ENCODE measurements at places on chromosomes 2 and 18.

DNA sequence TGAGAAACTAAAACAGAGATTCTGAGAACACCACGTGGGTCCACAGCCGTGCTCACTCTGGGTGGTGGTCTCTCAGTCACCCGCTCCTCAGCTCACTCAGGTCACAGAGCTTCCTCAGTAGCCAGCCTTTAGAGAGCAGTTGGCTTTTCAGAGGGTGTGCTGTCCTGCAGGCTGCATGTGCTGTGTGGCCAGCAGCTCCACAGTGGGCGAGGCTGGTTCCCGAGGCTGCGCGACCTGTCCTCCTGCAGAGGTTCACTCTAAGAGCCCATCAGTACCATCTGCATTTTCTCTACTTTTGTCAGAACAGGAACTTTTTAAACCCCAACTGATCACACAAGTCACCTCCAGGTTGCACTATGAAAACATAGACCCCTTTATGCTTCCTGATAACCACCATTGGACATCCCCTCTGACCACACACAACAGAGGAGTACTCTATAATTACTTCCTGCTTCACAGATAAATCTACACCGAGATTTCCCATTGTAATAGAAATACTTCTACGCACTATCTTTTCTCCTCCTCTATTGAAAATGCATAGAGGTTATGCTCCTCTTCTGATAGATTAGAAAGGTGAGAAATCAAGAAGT is 93.1 kb downstream of the GYPC start:
- no peak for DNase-seq

GRCh38 chr2:100919316-100919715 is 82.8 kb upstream of the RPL31 start:
- no peak for DNase-seq

DNA sequence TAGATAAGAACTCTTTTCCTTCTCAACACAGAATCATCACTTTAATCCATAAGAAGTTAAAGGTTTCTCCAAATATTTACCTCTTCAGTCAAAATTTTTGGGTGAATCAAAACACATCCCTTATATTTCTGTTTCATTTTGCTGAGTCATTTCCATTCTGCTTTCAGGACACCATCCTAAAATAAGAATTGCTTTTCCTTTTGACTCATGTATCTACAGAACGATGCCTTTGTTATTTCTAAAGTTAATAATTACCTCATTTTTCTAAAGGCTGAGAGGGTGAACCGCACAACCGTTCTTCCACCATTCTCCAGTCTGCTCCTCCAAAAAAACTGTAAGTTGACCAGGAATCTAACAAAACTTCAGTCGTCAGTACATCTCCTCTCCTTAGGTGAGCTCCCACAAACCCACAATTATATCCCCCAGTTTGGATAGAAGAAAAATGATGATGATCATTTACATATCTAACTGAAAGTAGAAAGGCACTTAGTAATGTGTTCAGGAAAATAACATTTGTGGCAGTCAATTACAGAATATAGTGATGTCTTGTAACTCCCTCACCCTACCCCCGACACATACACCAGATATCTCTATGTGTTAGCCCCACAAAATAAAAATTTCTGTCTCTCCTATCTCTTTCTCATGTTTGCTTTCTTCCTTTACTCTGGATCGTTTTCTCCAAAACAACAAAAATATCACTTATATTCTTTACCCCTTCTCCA is 162.5 kb downstream of the RAD51AP2 start:
- DNase-seq, result no peak

- no peak for DNase-seq
Measured at GRCh38 chr2:40445467-40445866, 6.4 kb downstream of the SLC8A1 start.

DNA sequence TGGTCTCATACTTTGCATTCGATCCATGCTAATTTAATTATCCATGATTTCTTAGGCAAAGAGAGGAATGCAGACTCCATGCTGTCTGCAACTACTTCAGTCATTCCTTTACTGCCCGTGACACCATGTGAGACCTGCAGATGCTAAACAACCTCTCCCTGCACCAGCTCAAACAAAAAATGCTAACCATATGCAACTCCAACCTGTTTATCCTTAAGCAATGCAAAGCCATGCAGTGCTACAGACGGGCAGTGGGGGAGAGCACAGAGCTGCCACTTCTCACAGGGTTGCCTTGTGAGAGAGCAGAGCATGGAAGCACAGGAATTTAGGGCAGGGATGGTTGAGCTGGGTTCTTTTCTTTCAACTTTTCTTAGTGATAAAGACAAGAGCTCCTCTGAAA is 74.9 kb upstream of the KLHL14 start:
- DNase-seq, result no peak

DNA sequence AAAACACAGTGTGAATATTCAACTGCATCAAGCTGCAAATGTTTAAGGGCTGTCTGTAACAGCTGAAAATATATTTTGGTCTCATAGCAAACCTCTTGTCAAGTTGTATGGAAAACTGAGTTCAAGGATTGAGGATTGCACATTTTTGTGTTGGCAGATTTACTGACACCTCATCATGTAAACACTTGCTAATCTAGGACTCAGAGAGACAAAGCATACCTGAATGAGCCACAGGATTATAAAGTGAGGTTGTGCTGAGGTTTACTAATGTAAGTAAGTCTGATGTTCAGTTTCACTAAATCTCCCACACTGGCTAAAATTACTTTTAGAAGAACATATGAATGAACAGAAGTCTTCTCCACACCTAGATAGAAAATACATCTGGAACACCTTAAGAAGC is 1993.1 kb upstream of the CELF4 start:
- no peak for DNase-seq

- DNase-seq, result no peak
Measured at GRCh38 chr2:220560192-220560591, 932.8 kb downstream of the SLC4A3 start.

- no peak for DNase-seq
Measured at GRCh38 chr18:25134861-25135260, 217.1 kb downstream of the ZNF521 start.

- DNase-seq, result no peak
Measured at GRCh38 chr2:107687073-107687472, 139.6 kb upstream of the RGPD4 start.

DNA sequence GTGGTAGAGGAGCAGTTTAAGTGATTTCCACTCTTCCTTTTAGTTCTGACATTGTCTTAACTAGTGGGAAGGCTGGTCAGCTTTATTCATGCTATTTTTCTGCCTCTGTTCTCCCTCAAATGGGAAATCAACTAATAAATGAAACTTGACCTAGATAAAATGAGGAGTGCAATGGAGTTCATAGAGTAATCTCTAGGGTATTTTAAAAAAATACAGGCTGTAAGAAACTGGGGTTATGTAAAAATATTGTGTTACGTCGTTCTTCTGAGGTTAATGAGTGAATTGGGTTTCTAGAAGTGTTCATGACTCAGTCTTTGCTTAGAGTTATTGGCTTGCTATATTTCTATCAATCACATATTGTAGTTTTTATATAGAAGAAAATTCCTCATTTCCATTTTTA is 734.5 kb downstream of the MBD2 start:
- no peak for DNase-seq

DNA sequence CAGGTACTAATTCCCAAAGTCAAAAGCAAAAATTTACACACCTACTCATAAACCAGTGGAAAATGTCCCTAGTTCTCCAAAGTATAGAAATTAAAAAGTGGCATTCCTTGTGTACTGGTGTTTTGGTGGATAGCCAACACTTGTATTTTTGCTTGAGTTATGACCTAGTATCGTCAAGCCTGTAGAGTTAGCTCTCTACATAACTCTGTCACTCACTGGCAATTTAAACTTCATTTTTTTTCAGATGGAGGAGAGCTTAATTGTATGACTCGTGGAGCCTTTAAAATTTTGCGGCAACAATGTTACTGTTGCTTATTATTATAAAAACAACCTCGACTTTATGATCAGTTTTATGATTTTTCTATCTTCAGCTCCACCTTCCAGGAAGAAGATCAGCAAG is 58.7 kb downstream of the ITGB6 start:
- no peak for DNase-seq

- DNase-seq, result no peak
Measured at GRCh38 chr2:147051814-147052213, 793.0 kb upstream of the ACVR2A start.

GRCh38 chr2:200812122-200813022 is 662 bp downstream of the BZW1 start:
- peak; percentile 51 for DNase-seq

DNA sequence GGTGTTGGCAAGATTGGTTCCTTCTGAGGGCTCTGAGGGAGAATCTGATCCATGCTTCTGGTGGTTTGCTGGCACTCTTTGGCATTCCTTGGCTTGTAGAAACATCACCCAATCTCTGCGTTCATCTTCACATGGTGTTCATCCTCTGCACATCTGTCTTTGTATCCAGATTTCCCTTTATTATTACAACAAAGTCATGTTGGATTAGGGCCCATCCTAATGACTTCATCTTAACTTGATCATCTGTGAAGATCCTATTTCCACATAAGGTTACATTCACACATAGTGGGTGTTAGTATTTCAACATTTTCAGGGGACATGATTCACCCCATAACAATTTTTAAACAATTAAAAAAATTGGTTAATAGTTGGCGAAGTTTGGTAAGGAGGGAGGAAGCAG is 177.4 kb upstream of the CWC22 start:
- no peak for DNase-seq

- DNase-seq, result no peak
Measured at GRCh38 chr2:212549463-212549862, 10.9 kb upstream of the ERBB4 start.

DNA sequence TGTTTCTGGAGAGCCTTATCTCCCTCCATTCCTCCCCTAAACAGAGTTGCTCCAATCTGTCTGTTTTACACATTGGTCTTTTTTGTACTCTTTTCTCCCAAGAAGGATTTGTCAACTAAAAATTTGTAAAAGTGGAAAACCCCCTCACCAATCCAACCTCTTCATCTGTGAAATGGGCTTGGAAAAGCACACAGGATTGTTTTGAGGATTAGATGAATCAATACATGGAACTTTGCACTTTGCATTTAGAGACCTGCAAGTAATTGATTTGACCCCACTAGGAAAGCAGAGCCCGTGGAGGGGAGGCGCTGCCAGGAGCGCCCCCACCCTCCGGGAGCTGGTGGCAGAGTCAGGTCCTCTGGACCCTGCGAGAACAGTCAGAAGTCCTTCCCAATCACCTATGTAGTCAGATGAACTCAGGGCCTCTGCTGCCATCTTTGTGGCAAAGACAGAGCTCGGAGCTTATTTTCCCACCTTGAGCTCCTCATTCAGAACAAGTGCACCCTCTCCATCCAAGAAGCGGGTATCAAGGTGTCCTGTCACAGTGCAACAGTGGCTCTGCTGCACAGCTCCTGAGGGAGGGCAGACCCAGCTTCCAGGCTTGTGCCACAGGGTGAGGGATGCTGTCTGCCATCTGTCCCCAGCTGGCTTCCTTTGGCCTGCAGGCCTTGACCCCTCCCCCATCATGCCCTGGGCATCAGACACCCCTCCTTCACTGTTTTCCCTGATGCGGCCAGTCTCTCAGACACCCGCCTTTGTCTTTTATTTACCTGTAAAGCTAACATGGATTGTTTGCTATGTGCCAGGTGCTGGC is 1.7 kb upstream of the TMEM185B start:
- no peak for DNase-seq

DNA sequence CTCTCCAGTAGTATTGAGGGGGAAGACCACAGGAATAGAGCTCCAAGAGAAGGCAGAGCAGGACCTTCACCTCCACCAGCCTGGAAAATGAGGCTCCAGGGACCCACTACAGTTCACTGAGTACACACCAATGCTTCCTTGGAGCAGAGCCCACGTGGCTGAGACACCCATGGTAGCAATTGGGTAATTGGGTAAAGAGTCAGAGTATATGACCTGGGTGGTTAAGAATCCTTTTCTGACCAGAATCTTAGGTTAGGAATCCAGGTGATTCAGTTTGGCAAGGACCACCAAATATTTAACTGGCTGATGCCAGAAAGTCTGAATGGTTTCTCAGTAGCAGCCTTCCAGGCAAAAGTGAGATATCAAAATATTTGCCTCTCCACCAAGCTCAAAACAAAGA is 107.7 kb downstream of the MDH1 start:
- DNase-seq, result no peak

DNA sequence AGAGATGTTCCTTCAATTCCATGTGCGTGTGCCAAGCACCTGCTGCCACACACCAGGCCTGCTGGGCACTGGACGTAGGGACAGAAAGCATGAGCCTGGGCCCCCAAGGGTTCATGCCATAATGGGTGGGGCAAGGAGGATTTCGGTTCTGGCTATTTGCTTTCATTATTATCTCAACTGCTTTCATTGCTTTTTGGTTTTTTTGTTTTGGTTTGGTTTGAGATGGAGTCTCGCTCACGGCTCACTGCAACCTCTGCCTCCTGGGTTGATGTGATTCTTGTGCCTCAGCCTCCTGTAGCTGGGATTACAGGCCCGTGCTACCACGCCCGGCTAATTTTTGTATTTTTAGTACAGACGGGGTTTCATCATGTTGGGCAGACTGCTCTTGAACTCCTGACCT is 57.2 kb downstream of the SF3B1 start:
- DNase-seq, result no peak

DNA sequence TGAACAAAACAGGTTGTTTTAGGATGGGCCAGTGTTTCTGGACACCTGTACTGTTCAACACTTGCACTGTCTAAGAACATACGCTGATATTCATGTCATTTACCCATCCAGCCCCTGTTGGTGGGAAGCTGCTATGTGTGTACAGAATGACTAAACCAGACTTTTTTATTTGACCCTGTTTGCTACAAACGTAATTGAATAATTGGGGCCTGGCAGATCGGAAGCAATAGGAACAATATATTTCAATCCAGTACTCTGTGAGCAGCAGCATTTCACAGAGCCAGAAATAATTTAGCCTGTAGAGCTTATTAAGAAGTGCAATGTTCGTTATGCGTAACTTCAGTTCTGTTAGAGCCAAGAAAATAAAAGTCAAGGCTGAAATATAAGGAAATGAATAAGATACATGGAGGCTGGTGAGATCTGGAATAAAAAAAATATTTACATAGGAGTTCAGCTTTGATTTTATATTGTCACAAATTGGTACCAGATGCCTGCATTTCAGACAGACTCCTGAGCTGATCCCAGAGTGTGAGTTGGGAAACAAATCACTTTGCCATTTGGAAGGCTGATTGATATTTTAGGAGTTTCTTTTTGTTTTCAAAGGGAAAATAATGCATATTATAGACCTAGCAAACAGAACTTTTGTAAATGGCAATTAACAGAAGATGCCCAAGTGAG is 19.7 kb downstream of the CABLES1 start:
- DNase-seq, result no peak

DNA sequence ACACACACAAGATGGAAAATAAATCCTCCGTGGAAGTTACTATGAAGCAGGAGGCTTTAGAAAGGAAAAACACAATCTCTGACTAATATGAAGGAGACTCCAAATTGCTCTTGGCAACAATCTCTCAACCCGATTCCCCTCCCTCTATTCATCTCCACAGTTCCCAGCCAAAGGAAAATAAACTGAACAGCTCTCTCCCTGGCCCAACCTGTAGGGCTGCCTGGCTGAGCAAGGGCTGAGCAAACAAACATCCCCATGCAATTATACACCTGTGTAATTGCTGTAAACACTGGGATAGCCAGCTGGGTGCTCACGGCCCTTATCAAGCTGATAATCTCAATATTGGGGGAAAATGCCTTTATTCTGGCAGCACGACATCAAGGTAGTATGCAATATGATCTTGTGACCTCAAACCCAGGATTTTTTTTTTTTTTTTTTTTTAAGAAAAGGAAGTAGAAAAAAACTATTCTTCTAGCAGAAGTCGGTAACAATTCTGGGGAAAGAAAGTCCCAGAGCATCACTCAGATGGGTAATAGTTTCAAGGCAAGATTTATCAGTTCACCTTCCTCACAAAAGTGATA is 203.3 kb upstream of the SMAD2 start:
- no peak for DNase-seq

Measured in T-cell (primary cell).